ENCODE measurements at places on chromosomes 12 and 14.

DNA sequence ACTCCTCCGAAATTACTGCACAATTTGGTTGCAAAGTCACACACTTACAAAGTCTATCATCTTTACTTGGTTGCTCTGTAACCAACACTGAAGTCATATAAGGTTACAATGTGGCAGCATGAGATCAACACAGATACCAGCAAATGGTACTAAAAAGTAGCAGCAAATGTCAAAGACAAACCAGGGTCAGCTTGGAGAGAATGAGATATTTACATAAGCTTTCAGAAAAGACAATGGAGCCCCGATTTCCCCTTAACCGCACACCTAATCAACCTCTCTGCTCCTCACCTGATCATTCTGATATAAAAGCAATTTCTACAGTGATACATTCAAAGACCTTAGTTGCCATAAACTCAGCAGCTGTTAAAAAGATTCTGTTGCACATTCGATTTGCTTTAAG, 76.4 kb upstream of the FOXN3 start:
- no peak for DNase-seq

GRCh38 chr12:80709811-80710726, 2.6 kb downstream of the MYF6 start:
- DNase-seq = no peak

- DNase-seq = peak; percentile 18
Observed at GRCh38 chr12:99810718-99811593, 163.4 kb downstream of the GARIN6 start.

- DNase-seq = no peak
Observed at GRCh38 chr14:101705733-101706508, 55.6 kb upstream of the PPP2R5C start.

GRCh38 chr12:12891080-12891880, at the start of gene GPRC5A:
Gene GPRC5A (plus strand): TSS chr12:12891562. CDS start chr12:12908250, 16,688 bp downstream.
- peak; percentile 85 for DNase-seq

GRCh38 chr12:1435456-1435855, 158.9 kb downstream of the FBXL14 start:
- no peak for DNase-seq

- DNase-seq = no peak
Observed at GRCh38 chr12:578748-579419, 84.4 kb downstream of the NINJ2 start.

DNA sequence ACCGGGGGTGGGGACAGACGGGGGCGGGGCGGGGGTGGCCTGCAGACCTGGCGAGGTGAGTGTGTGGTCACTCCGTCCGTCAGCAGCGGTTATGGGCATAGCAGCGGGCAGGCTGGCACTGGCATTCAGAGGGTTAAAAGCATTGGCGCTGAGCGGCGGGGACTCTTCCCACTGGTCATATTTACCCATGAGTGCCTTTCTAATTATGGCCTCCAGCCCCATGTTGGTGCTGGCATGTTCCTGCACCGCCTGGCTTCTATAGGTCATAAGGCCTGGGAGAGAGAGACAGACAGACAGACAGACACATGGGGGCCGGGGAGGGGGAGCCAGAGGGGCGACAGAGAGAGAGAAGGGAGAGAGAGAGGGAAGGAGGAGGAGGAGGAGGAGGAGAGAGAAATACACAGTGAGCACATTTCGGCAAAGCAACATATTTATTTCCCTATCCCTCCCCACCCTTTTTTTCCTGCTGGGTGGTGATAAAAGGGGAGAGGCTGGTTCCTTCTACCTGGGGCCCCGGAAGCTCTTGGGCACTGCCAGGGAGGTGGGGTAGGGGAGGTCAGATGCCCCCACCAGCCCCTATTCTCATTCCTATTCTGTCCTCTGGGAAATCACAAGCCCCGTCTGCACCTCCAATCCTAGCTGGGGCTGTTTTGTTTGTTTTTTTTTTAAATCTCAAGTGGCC, 32.6 kb downstream of the RFLNA start:
- DNase-seq = no peak

- no peak for DNase-seq
Observed at GRCh38 chr12:81255456-81255855, 177.6 kb downstream of the ACSS3 start.

DNA sequence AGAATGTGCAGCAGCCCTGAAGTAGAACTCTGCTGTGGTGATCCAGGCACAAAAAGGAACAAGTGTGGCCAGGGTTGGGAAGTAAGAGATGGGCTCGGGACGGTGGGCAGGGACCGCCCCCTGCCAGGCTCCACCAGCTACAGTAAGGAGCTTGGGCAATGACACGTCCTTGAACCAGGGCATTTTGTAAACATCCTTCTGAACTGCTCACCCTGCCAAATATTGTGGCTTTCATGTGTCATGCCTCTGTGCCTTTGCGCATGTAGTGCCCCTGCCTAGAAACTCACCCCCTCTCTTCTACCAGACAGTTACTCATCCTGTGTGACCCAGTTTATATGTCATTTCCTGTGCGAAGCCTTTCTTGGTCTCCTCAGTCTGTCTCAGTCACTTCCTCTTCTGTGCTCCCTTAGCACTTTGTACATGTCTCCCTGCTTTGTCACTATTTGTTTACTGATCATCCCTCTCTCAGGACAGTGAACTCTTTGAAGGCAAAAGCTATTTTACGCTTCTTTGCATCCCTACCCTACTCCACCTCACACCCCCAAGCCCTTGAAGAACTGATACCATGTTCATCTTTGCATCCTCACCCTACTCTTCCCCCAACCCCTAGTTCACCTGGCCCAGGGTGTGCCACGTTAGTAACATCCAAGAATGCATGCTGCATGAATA, 108.9 kb upstream of the PLEKHG7 start:
- peak; percentile 76 for DNase-seq

DNA sequence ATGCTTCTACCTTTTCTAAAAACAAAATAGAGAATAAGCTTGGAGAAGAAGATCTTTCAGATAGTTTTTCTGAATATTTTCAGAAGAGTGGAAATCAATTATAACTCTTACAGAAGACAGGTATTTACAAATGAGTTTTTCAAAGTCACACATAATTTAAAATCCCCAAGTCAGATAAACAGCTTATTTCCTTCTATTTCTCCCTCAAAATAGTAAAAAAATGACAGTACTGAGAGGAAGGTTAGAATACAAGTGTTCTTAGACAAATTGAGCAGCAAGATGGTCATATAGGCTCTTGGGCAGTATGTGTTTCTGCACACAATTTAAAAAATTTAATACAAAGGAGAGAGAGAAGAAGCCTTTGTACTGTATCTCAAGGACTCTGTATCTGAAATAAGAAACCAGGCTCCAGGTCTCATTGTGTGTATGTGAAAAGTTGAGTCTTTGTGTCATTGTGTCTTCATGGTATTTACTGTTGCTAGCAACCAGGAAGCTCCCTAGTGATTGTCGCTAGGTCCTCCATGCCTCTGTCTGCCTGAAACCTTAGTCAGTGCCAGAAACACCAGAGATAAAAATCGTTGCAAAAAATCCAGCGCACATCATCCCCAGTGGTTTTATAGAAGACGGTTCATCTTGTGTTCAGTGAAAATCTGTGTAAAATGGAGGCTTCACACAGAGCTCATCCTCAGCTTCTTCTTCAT, 12.9 kb upstream of the TUBA1A start:
- peak; percentile 26 for DNase-seq

GRCh38 chr14:58455593-58456265, 28.2 kb downstream of the KIAA0586 start:
- no peak for DNase-seq

- DNase-seq = no peak
Observed at GRCh38 chr12:118874698-118875548, 106.4 kb upstream of the SRRM4 start.

Data from GM03348 (cell line).